ENCODE measurements at places on chromosomes 5 and 9.

DNA sequence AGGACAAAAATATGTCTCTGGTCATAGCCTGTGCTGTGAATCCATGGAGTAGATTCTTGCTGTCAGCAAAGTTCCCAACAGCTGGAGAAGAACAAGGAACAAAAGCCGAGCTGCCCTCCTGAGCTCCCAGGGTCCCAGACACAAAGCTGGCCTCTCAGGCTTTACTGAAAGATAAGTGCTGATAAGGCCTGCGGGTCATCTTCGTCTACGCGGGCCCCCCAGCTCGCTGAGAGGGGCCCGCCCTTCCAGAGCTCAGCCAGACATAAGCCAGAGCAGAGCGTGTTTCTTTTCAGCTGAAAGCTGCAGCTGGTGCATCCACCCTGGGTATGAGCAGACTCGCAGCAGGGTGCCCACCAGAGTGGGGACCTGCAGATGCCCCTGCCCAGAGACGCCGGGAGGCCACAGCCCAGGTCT lies 84.7 kb downstream of the HSD17B3 start:
- peak; percentile 35 for DNase-seq

DNA sequence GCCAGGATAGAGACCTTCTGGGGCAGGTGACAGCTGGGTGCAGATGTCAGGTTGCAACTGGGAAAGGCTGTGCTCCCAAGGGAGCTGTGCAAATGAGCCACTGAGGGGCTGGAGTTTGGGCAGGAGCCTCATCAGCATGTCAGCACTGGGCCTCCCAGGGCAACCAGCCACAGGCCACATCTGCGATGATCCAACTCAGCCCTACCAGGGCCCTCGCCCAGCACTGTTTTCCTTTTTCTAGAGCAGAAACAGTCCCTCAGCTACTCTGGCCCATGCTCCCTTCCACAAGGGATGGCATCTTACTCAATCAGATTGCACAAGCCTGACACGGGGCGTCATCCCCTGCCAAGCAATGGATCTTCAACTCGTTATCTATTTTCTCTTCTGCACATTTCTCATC lies 24.8 kb downstream of the NIPAL4 start:
- no peak for DNase-seq

- DNase-seq, result peak; percentile 49
Measured at GRCh38 chr5:179300581-179301180, 44.6 kb downstream of the ADAMTS2 start.

GRCh38 chr5:20619591-20619990 lies 631.6 kb upstream of the CDH18 start:
- peak; percentile 8 for DNase-seq

GRCh38 chr5:10333154-10334006 lies 20.1 kb upstream of the MARCHF6 start:
- no peak for DNase-seq

- no peak for DNase-seq
Measured at GRCh38 chr9:133811471-133811870, 73.3 kb upstream of the SARDH start.

- no peak for DNase-seq
Measured at GRCh38 chr5:65102371-65102975, 333.7 kb downstream of the CWC27 start.

GRCh38 chr5:2188661-2189060 lies 305.9 kb upstream of the IRX4 start:
- DNase-seq, result no peak

DNA sequence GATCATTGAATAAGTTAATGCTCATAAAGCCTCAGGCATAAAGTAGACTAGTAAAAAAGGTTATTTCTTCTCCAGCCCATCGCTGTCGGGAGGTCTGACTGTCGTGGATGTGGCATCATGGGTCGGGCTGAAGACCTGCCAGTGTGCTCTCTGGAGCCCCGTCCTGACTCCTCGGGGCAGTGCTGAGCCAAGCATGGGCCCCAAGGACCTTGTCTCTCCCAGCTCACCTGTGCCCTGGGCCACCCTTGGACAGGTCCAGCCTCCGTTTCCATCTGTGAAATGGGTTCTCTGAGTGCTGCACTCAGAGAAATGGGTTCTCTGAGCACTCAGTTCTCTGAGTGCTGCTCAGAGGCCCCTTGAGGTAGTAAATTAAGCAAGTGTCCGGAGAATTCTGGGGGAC lies 269.0 kb downstream of the GADD45G start:
- no peak for DNase-seq

- DNase-seq, result no peak
Measured at GRCh38 chr9:4237748-4238511, 61.9 kb downstream of the GLIS3 start.

DNA sequence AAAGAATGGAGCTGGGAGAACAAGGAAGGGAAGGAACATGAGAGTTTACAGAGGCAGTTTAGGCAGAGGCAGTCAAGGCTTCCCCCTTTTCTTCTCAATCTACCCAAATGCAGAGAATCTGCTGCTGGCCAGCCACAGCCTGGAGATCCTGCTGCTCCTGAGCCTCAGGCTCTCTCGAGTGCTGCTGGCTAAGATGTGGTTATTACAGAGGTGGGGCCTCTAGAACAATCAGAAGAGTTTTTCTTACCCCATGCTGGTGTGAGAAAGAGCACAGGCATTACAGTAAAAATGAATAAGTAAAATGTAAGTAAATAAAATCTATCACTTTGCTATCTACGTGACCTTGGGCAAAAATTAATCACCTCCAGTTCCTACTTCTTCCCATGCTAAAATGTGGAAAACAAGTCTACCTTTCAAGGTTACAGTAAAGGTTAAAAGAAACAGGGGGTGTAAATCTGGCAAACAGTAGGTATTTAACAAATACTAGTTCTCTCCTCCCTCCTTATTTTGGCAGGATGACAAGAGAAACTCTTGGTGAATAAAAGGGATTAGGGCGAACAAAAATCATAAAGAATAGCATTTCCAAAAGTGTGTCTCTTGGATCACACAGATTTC lies 31.1 kb downstream of the FBXW11 start:
- no peak for DNase-seq

GRCh38 chr5:93622240-93622885 lies 39.3 kb downstream of the NR2F1 start:
- DNase-seq, result no peak

DNA sequence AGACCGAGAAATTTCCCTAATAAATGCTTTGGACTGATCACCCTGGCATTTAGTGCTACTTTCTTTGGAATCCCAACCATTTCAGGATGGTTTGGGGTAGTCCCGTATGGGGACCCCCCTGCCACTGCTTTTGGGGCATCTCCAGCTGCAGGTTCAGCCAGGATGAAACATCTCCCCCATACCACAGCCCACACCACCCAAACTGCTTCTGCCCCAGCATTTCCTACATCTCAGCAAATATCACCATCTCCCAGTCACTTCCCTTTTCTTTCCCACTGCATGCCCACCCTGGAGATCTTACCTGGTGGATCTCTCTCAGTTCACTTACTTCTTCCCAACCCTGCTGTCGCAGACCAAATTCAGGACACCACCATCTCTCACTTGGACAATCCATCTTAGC lies 4.8 kb upstream of the P4HA2 start:
- DNase-seq, result no peak

DNA sequence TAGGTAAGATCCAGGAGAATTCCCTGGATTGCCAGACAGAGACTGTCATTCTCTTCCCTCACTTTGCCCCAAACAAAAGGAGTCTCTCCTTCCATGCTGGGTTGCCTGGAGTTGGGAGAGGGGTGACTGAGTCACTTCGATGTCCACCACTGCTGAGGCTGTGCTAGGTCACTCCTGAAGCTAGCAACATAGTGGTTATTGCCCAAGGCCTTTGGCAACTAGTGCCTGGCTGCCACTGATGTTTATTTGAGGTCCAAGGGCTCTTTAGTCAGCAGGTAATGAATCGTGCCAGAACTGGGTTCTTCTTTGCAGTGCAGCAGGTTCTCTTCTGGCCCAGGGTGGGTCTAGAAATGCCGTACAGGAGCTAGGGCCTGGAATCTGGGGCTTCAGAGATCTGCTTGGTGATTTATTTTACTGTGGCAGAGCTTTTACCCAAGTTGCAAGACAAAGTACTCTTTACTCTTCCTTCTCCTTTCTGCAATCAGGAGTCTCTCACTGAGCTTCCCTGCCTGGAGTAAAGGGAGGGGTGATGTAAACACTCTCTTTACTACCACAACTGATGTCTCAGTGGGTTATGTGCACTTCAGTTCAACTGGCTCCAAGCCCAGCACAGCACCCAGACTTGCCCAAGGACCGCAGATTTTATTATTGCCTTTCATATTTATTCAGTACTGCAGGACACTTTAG lies 155.7 kb upstream of the SH3GL2 start:
- DNase-seq, result no peak

DNA sequence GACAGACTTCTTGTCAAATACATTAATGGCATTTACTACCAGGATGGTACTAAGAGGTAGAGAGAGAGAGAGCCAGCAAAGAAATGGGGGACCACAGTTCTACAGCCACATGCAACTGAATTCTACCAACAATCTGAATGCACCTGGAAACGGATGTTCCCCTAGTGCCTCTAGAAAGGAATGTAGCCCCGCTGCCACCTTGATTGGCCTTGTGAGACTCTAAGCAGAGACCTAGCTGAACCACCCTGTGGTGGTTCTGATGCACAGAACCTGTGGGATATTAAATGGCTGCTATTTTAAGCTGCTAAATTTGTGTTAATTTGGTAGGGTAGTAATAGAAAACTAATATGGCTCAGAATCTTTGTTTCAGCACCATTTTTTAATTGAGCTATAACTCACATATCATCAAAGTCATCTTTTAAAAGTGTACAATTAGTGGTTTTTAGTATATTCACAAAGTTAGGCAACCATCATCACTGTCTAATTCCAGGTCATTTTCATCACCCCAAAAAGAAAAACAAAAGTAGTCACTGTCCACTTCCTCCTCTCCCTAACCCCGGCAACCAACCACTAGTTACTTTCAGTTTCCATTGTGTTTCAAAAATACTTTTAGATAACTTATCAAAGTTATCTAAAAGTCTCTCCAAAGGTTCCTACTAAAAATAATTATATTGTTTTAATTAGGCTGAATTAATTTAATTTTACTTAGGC lies 51.7 kb downstream of the CPLANE1 start:
- no peak for DNase-seq

DNA sequence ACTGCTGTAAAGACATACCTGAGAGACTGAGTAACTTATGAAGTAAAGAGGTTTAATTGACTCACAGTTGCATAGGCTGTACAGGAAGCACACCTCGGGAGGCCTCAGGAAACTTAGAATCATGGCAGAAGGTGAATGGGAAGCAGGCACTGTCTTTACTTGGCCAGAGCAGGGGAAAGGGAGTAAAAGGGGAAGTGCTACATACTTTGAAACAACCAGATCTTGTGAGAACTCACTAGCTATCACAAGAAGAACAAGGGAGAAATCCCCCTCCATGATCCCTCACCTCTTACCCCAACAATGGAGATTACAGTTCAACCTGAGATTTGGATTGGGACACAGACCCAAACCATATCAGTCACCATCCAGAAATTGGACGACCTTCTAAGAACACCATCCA lies 1285.8 kb upstream of the CDH9 start:
- DNase-seq, result no peak

DNA sequence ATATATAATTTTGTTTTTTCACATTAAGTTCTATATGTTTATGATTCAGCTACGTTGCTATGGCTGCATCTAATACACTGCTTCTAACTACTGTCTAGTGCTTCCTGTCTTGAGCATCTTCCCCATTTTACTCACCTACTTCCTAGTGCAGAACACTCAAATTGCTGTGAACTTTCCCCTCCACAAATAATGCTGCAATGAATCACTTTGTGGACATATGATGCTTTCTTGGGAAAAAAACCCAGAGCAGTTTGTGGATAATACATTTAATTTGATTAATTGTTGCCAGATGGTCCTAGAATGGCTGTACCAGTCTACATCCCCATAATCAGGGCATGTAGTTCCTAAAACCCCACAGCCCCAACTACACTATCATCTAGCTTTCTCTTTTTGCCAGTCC lies 18.5 kb downstream of the CD180 start:
- DNase-seq, result no peak

DNA sequence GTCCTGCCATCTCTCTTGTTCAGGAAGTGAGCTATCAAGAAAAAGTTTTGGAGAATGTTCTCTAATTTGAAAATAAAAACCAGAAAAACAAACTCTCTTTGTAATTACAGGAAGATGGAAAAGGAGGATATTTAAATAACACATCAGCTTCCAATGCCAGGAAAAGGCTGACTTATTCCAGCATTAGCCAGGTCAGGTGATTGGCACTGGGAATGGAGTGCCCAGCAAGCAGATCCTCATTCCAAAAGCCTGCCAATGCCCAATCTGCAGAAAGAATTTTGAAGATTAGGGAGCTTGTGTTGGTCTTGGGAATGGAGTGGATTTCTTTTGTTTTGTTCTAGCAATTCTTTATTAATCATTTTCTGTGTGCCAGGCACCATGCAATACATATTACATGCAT lies 196.6 kb downstream of the SNCAIP start:
- no peak for DNase-seq

DNA sequence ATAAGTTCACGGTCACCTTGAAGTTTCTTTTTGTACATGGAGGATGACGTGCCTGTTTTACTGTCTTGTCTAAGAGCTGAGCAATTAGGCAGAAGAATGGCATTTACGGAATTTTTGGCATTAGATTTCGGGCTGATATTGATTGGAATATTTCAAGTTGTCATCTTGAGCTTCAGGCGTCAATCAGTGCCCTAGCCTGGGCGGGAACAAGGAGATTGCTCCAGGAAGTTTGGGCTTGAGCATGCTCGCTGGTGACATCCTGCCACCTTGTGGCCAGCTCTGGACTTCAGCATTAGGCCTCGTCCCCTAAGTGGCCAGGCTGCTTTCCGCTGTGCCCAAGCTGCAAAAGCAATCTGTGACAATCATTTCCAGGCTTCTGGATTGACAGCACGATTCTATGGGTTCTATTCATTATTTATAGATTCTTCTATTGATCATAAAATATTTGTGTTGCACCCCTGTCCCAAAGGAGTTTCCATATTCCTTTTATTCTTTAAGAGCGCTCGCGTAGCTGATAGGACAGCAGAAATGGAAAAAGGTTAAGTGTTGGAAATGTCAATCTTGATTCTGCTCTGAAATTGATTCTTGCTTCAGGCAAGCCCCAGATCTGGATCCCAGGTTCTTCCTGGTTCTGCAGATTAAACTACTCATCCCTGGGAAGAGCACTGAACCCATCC lies 79.3 kb downstream of the SLC28A3 start:
- peak; percentile 80 for DNase-seq

GRCh38 chr5:78543916-78544315 lies 104.7 kb downstream of the LHFPL2 start:
- DNase-seq, result no peak

DNA sequence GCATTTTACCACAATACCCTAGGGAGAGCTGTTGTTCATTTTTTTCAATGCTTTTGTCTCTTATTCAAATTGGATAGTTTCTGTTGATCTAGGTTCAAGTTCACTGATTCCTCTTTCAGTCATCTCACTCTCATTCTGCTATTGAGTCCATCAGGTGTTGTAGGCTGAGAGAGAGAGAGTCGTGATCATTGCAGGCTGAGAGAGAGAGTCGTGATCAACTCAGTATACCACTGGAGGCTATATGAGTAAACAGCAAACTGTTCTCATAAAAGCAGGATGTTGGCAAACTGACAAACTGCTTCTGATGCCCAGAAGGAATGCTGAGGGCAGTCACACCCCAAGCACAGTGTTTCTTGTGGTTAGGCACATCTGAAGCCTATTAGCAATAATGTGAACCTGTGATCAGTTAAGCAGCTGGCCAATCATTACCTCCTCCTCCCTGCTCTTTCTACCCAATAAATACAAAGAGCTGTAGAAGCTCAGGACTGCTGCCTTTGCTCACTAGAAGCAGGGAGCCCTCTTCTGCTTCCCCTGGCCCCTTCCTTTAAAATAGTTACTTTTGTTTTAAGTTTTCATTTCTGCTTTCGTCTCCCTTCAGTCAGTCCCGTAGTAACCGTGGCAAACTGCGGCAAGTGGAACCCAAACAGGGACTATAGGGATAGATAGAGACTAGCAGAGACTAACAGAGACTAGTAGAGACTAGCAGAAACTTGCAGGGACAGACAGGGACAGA lies 476.1 kb upstream of the ACO1 start:
- DNase-seq, result no peak

Measured in skin of body (tissue), 3 donors.